CD4-positive, alpha-beta T cell treated with Interleukin-4 for 1 hour (primary cell): ENCODE measurements at places on chromosomes 2 and 18.

- DNase-seq, result peak; percentile 70
These were observed 57.6 kb downstream of the VAPA start for GRCh38 chr18:9971313-9971920.

DNA sequence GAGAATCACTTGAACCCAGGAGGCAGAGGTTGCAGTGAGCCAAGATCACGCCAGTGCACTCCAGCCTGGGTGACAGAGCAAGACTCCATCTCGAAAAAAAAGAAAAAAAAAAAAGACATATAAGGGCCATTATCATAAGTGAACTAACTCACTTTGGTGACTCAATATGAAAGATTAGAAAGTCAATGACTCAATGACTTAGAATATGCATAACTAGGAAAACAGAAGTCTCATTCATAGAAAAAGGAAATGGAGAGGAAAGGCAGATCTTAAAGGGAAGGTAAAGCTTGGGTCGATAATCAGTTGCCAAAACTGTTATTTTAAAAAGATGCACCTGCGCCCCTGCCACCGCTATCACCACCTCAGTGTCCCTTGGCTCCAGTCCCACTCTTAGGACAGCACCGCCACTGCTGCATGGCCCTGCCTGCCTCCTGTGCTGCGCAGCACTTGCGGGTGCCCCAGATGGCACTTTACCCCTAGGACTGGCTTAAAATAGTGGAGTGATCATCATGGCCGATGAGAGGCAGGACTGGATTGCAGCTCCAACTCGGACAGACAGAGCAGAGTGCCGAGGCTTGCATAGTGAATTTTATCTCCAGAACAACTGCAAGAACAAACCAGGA lies 54.7 kb downstream of the INO80D start:
- DNase-seq, result no peak

DNA sequence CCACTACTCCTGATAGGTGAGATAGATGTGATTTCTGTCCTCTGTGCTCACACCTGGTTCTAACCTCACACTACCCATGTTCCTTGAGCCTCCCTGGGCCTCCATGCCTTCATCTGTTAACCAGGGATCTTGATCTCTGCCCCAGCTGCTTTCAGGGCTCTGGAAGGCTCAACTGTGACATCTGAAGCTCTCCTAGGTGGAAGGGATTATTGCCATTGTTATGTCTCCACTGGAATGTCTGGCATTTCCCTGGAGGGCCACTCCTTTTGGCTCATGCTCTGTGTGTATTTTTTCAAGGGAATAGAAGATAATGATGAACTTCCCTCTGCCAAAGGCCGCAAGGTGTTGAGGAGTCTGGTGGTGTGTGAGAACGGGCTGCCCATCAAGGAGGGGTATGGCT lies 41.2 kb downstream of the PCARE start:
- no peak for DNase-seq

DNA sequence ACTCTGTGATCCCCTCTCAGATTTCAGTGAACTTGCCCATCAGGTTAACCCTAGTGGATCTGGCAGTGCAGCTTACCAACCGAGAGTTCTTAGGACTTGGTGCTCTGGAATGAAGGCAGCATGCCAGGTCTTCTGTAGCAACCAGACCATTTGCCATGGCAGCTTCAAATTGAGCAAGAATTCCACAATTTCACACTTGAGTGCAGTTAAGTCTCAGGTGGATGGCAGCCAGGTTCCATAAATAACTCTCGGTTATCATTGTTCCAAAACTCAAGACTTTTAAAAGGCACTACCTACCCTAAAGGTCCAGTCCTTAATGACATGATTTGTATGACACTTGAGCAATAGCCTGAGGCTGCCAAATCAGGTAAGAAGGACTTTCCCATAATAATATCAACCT lies 48.1 kb downstream of the GALNT3 start:
- DNase-seq, result no peak

DNA sequence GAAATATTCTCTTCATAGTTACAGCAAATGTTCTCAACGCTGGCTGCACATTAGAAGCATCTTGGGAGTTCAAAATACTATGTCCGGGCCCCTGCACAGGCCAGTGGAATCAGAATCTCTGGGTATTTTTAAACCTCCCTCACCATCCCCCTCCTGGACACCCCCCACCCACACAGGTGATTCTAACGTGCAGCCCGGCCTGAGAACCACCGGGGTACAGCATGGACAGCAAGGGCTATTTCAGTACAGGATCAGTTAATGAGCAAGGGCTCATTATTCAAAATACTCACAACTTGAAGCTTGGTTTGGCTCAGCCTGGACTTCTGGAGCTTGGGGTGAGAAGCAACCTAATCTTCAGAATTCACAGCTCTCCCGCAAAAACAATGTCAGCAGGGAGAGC lies 31.4 kb downstream of the INO80C start:
- no peak for DNase-seq

DNA sequence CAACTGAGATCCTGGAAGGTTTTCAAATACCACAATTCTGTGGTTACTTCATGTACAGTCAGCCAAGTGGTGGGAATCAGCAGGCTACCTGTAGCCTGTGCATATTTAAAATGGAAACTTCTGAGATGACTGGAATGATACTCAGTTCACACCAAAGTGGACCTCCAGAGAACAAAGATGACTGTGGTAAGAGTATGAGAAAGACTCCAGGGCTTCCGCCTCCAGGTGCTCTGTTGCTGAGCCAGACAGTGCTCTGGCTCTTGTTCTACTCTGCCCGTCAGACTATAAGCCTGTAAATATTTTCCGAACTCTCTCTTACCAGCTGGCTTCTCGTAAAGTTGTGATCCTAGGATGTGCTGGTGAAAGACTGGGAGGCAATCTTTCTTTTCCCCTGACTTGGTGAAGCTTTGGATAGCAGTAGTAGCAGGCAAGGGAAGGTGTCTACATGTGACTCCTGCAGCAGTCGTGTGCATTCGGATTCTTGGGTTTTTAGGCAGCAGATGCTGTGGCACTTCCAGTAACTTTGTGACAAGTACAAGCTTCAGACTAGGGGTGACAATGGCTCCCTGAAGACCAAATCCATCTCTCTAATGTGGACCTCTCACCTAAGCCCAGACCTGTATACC lies 23.1 kb downstream of the ST3GAL5 start:
- no peak for DNase-seq

- no peak for DNase-seq
These were observed 260.7 kb downstream of the FHOD3 start for GRCh38 chr18:36558234-36558633.

GRCh38 chr2:19767899-19768298 lies 133.9 kb downstream of the TTC32 start:
- DNase-seq, result no peak

GRCh38 chr18:32911660-32912284 lies 138.9 kb upstream of the KLHL14 start:
- no peak for DNase-seq

DNA sequence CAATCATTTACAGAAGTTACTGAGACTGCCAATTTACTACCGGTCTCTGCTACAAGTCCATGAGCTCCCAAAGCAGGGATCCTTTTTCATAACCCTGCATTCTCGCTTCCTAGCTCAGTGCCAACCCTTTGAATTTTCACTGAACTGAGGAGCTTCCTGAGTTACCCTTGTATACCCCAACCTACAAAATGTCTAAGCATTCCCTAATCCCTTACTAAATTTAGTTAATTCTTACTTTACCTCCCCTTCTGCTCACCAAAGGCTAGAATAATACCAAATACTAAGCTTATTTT lies 9.6 kb downstream of the MAT2A start:
- DNase-seq, result no peak

GRCh38 chr2:185644828-185645227 lies 93.8 kb upstream of the FSIP2 start:
- DNase-seq, result no peak

GRCh38 chr2:64847930-64848329 lies 141.3 kb upstream of the SLC1A4 start:
- no peak for DNase-seq

GRCh38 chr2:124025171-124025580 lies at the start of gene CNTNAP5:
CNTNAP5 (plus strand) TSS chr2:124025287; CDS start chr2:124025651, 364 bp downstream.
- DNase-seq, result no peak

- no peak for DNase-seq
These were observed 468.2 kb upstream of the HS6ST1 start for GRCh38 chr2:128786741-128787478.

- DNase-seq, result no peak
These were observed 29.2 kb downstream of the PECR start for GRCh38 chr2:216052420-216052819.

- DNase-seq, result no peak
These were observed 48.4 kb downstream of the PLEKHA3 start for GRCh38 chr2:178528647-178529046.

DNA sequence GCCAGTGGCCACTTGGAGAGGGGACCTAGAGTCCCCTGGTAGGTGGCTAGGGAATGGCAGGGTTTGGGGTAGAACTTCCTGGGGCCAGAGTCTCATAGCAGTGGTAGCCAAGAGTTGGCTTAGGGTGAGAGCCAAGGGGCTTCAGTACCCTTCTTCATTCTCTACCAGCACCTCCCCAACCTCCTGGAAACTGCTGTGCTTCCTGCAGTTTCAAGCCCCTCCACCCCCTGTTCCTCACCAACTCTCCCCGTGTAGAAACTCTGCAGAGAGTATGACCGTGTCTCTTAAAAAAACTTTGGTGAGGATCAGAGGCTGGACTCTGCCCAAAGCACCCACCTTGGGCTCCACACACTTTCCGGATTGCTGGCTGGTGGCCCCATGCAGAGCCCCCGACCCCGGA lies 159.6 kb downstream of the MSH2 start:
- no peak for DNase-seq

DNA sequence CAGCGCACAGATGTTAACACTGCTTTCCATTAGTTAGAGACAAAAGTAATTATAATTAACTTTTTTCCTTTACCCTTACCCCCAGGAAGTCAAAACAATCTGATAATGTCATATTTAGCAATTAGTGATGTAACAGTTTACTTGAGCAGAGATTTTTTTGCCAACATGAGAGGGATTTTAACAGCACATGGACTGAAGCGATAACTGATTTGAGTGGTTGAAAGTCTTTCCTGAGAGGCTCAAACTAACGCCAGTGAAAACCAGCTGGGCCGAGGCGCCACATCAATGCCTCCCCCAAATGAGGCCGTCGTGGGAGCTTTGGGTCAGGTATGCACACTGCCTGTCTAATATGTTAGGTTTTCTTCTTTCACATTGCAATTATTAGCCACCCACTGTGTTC lies 469.9 kb upstream of the SMIM21 start:
- DNase-seq, result no peak

DNA sequence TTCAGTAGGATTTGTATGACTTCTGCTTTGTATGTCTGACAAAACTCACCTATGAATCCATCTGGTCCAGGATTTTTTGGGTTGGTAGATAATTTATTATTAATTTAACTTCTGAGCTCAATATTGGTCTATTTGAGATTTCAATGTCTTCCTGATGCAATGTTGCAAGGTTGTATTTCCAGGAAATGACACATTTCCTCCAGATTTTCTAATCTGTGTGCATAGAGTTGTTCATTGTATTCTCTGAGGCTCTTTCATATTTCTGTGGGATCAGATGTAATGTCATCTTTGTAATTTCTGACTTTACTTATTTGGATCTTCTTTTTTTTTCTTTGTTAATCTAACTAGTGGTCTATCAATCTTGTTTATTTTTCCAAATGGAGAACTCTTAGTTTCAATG lies 584.7 kb upstream of the SETBP1 start:
- no peak for DNase-seq

- no peak for DNase-seq
These were observed 27.4 kb upstream of the CHAC2 start for GRCh38 chr2:53740170-53740569.

DNA sequence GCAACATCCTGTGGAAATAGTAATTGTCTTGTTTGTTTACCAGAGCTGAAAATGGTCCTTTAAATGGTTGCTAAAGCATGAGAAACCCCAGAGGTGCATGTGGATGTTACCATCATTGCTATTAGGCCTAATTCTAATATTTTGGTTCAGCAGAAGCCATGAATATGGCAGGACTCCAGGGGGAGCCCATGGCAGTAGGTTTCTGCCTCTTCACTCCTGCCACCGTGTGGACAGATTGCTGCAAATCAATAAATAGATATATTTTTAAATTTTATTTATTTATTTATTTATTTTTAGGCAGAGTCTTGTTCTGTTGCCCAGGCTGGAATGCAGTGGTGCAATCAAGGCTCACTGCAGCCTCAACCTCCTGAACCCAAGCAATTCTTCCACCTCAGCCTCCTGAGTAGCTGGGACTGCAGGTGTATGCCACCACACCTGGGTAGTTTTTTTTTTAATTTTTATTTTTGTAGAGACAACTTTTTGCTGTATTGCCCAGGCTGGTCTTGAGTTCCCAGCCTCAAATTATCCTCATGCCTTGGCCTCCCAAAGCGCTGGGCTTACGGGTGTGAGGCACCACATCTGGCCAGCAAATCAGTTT lies 54.9 kb upstream of the CAPN13 start:
- DNase-seq, result peak; percentile 52

GRCh38 chr2:13515254-13515653 lies 798.5 kb downstream of the TRIB2 start:
- DNase-seq, result no peak

DNA sequence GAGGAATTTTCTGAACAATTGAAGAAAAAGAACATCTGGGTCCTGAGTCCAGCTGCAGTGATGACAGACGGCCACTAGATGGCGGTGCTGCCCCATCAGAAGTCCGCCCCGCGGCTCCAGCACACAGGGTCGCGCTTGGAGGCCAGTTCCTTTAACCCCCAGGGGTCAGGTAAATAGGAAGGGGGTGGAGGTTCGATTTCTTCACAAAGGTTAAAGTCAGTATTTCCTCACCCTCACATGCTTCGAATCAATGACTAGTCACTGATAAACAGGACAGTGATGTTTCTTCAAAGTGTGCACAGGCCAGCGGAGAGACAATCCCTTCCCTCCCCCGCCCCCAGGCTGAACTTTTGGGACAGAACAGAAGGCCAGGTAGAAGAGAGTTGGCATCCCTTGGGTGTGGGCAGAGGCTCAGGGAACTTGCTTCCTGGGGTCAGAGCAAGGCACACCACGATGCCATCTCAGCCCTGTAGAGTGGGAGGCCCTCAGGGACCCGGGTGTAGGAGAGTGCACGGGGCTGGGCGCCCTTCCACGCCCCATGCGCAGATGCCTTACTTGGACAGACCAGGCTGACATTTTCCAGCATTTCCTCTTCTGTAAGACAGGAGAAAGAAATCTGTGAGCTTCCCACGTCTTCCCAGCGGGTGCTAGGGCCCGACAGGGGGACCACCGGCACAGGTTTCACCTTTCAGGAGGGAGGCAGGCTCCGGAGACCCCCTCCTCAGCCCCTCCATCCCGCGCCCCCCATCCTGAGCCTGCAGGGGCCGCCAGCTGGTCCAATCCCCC lies 722 bp downstream of the APOB start:
- DNase-seq, result peak; percentile 35

GRCh38 chr2:98158305-98158704 lies 71.3 kb downstream of the VWA3B start:
- DNase-seq, result no peak

GRCh38 chr18:26357960-26358359 lies 131.7 kb downstream of the TAF4B start:
- no peak for DNase-seq

- no peak for DNase-seq
These were observed 554 bp downstream of the PFN4 start for GRCh38 chr2:24122366-24123194.
